ENCODE measurements at places on chromosomes 4 and X. TPM values are rescaled to one million over a fixed set of nuclear protein-coding genes. Genes with fewer than 3 reads are reported as not detected.

The DNAAF6 gene
- not detected for total RNA-seq

DNA sequence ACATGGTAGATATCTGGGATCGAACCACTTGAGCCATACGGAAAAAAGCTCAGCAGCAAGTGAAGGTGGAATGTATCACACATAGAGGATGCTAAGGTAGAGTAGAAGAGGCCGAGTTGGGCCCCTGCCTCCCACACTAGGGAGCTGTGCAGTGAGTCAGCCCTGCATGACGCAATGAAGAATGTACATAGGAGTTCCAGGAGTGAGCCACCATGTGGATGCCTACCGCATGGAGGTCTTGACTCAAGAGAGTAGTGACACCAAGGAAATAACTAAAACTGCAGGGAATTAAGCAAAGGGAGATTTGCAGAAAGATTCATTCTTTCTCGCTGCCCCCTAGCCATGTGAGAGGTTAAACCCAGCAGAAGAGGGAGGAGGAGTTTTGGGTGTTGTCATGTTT is 389.6 kb upstream of the IGFBP7 start:
- DNase-seq: peak; percentile 46

The IL13RA2 gene
- total RNA-seq: 143 TPM

DNA sequence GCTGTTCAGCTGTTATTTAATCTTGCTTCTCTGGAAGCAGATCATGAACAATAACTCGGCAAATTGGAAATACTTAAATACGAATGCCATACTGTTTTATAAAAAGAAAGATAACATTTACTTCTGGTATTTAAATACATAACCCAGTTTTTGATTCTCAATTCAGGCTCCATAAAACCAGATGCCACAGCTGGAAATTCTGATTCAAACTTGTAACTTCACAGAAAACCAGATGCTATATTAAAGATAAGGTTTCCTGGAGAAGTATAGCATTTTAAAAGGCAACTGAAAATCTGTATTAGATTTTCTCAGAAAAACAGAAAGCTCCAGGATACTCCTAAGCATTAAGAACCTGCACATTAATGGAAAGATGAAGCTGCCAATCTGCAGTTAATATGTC is 40.2 kb downstream of the STX18 start:
- no peak for DNase-seq

DNA sequence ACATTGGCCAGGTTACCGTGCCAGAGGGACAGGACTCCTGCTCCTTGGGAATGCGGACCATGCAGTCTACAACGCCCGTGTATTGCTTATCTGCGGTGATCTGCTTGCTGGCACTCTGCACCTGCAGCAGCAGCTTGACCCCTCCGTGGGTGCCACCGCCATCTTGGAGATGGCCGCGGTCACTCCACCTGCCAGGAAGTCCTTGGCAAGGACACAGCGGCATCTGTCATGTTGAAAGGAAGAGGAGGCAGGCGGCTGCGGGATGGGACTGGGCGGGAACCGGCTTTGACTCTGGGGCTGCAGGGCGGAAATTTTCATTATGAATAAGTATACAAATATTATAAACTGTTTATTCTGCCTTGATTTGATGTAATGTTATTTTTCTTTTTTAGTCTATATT is 63.4 kb downstream of the F11 start:
- no peak for DNase-seq

DNA sequence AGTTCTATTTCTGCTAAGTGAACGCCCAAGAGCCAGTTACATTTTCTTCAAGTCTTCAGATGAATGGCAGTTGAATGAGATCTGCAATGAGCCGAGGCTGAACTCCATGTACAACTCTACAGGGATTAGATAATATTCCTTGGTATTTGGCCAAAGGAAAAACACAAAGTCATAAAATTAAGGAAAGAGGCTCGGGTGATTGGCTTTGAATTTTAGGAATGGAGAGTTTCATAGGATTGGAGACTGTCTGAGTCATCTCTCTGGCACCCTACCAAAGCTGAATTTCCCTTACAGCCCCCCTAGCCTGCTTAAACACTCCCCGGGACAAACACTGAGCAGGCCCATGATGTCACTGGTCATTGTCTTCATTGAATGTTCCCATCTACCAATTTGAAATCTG is 188.0 kb upstream of the C1QTNF7 start:
- DNase-seq: peak; percentile 57

GRCh38 chr4:74997948-74998729 is 65.2 kb downstream of the PARM1 start:
- DNase-seq: no peak

- no peak for DNase-seq
Measured at GRCh38 chr4:129246910-129247461, 151.0 kb downstream of the C4orf33 start.

DNA sequence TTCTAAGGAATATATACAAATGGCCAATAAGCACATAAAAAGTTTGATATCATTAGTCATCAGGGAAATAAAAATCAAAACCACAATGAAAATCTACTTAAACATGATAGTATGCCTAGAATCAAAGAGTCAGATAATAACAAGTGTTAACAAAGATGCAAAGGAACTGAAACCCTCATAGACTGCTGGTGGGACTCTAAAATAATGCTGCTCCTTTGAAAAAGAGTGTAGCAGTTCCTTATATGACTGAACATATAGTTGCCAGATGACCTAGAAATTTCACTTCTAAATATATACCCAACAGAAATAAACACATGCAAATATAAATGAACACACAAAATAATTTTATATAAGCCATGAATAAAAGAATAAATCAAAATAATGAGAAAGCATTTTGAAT is 205.1 kb upstream of the CTSO start:
- DNase-seq: no peak

DNA sequence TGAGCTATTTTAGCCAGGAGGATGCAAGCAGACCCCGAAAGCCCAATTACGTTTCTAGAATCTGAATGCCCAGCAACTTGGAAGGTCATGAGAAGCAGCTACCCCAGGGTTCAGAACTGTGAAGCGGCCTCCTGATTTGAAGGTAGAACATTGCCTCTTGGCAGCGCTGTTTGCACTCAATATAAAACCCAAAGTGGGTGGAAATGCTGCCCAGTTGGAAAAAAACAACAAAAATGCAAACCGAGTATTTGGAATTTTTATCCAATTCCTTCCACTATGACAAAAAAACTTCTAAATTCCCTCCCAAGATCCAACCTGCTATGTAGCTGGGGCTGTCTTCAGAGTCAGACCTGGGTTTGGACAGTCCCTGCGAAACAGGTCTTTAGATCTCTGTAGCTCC is 103.3 kb upstream of the RBPJ start:
- DNase-seq: no peak

DNA sequence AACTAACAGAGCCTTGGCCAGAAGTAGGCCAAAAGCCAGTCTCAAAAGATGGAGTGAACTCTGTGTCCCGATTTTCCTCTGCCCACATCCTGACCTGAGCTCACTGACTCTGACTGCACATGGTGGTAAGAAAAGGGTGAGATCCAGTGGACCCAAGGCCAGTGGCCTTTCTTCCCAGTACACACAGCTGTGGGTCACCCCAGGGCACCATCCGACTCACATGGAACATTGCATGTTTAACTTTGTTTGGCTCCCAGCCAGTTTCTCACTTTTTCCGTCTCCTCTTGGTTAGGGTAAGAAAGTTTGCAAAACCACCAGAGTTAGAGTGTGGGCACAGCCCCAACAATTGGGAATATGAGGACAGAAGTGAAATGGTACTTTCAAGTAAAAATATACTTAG is 69.8 kb downstream of the GAB1 start:
- DNase-seq: peak; percentile 88

The NPY5R gene
- total RNA-seq: not detected

DNA sequence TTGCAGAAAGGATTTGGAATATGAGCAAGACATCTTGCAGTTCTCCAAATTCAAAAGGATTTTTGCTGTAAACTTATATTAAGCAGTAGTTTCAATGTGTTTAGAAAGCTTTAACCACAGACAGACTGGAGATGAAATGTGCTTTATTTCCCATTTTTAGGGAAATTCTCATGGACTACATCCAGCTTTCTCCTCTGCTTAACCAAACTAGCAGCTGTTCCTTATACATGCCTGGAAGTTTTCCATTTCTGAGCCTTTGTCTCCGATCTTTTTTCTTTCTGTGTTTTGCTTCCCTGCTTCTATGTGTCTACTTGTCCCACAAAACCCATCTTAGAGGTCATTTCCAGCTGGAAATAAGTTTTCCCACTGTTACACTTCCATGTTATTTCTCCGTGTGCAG is 41.6 kb downstream of the TMA16 start:
- DNase-seq: no peak

GRCh38 chr4:14023896-14024295 is 396.4 kb upstream of the BOD1L1 start:
- no peak for DNase-seq

The CFAP99 gene
- total RNA-seq: 0.42 TPM

DNA sequence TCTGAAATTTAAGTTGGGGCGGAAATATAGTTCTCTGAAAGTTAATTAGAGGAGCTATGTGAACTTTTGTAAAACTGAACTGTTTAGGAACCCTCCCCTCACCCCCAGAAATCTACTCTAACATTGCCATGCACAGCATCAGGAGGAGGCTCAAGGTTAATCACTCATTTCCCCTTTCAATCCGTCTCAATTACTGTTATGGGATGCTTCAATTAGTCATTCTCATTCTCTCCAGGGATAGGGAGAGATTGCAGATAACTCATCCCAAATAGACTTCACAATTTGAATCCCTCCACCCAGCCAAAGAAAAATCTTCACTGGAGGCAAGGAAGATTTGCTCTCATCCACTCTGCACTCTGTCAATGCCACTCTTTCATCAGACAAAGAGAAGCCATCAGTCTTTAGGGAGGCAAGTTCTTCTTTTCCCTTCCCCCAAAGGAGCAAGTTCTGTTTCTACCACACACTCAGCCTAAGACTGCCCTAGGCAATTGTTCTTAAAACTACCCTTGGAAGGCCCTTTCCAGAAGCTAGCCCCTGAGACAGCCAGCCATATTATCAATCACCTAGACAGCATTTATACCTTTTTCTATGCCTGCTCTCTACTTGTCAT is 140.4 kb downstream of the SLC10A7 start:
- DNase-seq: peak; percentile 18

GRCh38 chr4:1194010-1194900 is 21.9 kb upstream of the SPON2 start:
- peak; percentile 12 for DNase-seq

- no peak for DNase-seq
Measured at GRCh38 chr4:94389595-94390267, 47.1 kb upstream of the HPGDS start.

The TLR8 gene
- total RNA-seq: not detected

- no peak for DNase-seq
Measured at GRCh38 chr4:69030326-69030725, 65.9 kb upstream of the UGT2B7 start.

GRCh38 chr4:140955641-140956040 is 177.6 kb downstream of the RNF150 start:
- DNase-seq: no peak

- peak; percentile 45 for DNase-seq
Measured at GRCh38 chr4:80454040-80454439, 118.5 kb downstream of the CFAP299 start.

DNA sequence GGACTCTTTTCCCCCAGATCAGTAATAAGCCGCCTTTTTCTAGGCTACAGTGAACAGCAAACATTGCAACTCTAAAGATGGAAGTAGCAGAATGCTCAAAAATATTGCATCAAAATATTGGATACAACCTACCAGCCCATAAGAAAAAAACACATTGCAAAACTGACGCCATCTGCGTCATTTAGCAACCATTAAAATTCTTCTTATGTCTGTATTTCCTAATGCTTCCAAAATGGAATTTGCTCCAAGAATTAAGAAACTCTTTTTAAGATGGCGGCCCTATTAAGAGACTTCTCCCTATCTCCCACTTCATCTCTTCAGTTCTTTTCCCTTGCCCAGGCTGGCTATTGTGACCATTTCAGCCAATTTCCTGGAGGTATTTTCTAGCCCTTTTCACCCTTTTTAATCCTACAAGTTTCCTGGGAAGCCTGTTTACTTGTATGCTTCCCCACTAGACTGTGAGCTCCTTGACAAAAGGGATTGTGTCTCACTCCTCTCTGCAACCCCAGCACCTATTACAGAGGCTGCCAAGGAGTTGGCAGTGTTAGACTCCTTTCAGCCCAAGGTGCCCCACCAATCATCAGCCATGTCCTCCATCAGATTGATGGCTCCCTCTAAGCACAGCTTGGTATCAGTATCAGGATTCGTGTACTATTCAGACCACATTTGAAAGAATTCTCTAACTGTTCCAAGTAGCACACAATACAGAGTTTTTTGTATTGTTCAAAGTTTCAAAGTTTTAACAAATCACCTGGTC is 4.4 kb downstream of the GPC3 start:
- no peak for DNase-seq

DNA sequence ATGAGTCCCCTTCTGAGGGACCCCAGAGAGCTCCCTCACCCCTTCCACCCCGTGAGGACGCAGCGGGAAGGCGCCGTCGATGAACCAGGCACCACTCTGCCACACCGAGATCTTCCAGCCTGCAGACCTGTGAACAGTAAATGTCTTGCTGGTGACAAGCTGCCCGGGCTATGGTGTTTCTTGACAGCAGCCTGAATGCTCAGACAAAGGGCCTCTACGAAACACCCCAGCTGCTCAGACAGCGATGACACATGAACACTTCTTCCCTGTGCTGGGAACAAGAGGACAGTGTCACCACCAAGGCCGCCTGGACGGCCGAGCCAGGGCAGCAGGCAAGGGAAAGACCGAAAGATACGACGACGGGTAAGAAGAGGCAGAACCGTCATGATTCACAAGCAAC is 30.6 kb upstream of the GTPBP6 start:
- no peak for DNase-seq

DNA sequence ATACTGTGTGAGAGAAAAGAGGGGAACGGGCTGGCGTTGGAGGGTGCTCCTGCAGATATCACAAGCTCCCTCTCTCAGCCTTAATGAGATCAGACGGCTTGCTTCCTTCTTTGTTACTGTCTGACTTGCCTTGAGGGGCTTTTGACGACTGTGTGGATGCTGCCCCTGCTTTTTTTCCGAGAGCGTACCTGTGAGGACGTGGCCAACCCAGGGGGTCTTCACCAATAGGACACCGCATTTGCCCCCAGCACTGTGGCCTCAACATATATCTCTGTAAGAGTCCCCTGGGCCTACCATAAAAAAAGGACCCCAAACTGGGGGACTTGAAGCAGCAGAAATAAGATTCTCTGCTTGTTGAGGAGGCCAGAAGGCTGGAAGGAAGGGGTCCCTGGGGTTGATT is 143.9 kb downstream of the SHOX start:
- DNase-seq: no peak

DNA sequence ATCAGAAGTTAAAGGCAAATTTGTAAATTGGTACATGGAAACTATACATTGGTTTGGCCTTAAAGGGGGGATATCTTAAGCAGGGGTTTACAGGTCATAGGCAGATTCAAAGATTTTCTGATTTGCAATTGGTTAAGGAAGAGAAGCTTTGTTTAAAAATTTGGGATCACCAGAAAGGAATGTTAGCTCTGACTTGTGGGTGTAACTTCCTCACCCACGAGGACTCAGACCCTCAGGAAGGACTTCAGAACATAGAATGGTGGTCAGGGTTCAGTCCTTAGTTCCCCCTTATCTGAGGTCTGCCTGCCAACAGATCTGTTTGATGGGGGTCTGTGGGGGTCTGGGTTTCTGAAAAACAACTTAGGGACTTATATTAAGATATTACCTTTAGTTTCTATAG is 427.4 kb upstream of the DIPK2B start:
- peak; percentile 54 for DNase-seq

The NPY1R gene
- total RNA-seq: not detected

GRCh38 chr4:10694151-10694827 is 9.7 kb upstream of the CLNK start:
- DNase-seq: no peak
